Fibroblast of skin of abdomen (primary cell): ENCODE measurements at places on chromosomes 4 and X.

DNA sequence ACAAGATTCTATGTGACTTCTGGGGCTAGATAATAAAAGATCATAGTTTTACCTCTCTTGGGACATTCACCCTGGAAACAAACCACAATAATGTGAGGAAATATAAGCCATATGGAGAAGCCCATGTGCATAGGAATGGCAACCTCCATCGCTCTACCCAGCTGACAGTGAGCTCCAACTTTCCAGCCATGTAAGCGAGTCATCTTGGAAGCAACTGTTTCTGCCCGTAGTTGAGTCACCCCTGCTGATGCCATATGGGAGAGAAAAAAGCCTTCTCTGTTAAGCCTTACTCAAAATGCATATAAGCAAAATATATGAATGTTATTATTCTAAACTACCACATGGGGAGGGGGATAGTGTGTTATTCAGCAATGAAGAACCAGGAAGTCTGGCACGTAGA lies 31.4 kb upstream of the RELL1 start:
- peak; percentile 91 for DNase-seq

GRCh38 chr4:153471698-153472093 lies 5.5 kb downstream of the TMEM131L start:
- no peak for DNase-seq

DNA sequence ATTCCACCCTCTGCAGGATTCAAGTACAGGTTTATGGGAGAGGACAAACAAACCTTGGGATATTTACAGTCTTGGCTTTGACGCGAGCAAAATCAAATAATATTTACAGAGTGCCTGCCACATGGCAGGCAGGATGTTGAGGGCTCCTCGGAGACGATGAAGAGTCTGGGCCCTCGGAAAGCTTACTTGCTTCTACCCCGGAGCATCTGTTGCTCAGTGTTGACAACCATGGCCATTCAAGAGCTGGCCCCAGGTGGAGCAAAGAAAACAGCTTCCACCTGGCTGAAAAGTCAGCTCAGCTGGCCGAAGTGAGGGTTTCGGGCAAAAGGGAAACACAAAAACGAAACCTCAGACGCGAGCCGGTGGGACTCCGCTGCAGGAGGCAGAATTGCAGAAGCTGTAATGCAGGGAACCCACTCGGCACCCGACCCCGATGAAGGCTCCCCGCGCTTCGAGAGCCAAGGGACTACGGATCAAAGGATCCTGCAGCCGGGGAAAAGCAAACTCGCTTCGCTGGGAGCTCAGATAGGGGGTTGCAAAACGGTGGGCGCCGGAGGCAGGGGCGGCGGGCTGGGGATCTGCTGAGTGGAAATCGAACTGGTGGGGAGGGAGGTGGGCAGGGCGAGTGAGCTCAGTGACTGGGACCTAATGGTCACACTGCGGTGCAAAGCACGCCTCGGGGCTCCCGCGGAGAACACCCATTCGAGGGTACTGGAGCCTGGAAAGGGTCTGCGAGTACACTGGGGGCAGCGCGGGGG lies 805 bp downstream of the ATP8A1 start:
- DNase-seq = peak; percentile 3

DNA sequence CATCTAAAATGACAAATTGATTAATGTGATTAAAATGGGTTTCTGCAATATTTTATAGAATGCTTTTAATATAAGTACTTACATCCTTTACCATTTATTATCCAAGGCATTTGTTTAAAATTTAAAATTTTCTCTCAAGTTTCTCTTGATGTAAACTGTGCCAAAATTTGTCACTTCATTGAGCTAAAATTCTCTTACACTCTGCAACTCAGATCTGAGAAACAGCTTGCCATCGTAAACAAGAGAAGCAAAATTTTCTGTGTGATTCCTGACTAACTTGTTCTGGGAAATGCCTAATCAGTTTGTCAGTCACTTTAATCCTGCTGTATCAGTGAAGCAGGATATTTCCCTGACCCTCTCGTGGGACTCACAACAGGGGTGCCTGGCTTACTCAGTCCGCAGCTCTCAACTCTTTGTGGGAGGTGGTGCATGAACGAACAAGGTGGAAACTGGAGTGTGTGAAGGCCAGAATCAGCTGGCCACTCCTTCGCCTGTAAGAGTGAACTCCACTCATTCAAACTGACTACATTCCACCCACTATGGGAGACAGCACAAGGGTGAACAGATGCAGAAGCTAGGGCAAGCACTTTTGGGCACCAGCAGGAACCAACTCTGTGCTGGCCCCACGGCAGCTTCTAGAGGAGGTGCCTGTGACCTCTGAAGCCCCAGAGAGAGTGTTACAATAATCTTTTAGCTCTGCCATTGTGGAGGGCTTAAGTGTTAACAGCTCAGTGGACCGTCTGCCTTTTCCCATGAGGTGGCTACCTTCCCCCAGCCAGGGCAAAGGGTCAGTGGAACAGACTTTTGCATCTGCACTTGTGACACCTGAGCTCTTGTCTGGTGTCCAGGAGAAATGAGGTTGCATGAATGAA lies 349.4 kb downstream of the FAT4 start:
- DNase-seq = no peak

DNA sequence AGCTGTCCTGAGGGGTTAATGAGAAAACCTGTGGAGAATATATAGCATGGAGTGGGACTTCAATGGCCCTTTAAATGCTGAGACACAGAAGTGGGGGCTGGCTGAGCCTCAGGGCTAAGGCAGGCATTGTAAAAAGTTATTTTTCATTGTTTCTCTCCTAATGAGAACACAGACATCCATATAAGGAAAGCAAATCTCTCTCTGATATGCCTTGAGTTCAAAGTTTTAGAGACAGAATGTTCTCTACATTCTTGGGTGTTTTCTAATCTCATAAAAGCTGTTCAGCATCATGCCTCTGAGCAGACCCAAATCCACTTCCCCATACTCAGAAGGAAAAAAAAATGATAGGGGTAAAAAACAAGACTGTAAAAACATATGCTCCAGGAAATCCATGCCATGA lies 16.8 kb upstream of the RAB40A start:
- no peak for DNase-seq

DNA sequence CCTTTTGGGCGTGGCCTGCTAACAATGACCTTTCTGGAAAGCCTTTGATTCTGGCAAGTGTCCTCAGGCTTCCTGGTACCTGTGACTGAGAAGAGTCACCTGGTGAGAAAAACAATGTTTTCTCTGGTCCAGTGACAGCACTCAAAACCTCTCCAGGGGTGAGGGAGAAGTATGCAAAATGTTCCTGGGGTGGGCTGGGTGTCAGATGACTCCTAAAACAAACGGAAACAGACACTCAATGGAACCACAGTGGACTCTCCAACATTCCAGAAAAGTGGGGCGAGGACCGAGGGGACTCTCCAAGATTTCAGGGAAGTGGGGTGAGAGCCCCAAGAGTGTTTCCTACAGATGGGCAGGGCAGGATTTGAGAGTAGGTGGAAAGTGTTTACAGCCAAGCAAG lies 69.5 kb downstream of the ANAPC4 start:
- DNase-seq = no peak

DNA sequence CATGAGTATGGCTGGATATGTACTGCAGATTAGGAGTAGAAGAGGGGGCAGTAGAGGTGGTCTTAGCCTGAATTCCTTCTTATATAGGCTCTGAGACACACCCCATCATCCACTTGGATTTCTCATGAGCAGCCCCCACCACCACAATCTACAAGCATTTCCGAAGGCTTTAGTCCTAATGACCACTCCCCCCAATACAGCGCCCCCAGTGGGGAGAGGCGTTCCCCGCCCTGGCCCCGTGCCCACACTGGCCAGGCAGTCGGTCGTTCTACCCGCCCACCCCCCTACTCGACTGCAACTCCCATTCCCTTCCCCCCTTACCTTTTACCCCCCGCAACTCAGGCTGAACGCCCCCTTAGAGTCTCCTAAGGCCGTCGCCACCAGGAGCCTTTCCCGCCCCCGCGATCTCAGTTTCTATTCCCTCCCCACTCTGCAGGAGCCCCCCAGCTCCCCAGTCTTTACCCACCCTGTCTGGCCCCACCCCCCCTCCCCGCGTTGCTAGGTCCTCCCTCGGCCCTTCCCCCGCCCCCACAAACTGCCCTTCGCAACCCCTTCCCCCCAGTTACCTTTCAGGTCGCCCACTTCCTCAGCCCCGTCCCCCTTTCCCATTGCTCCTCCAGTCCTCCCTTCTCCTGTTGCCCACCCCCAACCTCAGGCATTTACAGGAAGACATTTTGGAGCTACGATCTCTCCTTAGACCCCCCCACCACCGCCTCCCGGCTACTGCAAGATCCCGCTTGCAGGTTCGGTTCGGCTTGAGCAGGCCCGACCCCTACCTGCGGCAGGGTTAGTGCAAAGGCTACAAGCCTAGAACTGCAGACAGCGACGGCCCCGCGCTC lies 468 bp downstream of the ZMYM3 start:
- DNase-seq = peak; percentile 52

GRCh38 chr4:14110407-14110806 lies 482.9 kb upstream of the BOD1L1 start:
- peak; percentile 33 for DNase-seq

- peak; percentile 4 for DNase-seq
These were observed 97.0 kb downstream of the AGTR2 start for GRCh38 chrX:116267511-116268040.

- no peak for DNase-seq
These were observed 4.0 kb upstream of the NEUROG2 start for GRCh38 chr4:112519689-112520597.

- peak; percentile 35 for DNase-seq
These were observed 545.3 kb upstream of the GRID2 start for GRCh38 chr4:91758487-91758886.

GRCh38 chrX:107713203-107713542 lies 62.4 kb downstream of the TSC22D3 start:
- DNase-seq = no peak

GRCh38 chr4:20512985-20513384 lies 187.3 kb upstream of the PACRGL start:
- no peak for DNase-seq

- no peak for DNase-seq
These were observed 498.2 kb downstream of the KCNIP4 start for GRCh38 chr4:21450331-21450730.

- DNase-seq = peak; percentile 17
These were observed 1.6 kb downstream of the RCHY1 start for GRCh38 chr4:75512386-75513211.

- DNase-seq = peak; percentile 17
These were observed 2.6 kb downstream of the SLC9B2 start for GRCh38 chr4:103073792-103074438.

DNA sequence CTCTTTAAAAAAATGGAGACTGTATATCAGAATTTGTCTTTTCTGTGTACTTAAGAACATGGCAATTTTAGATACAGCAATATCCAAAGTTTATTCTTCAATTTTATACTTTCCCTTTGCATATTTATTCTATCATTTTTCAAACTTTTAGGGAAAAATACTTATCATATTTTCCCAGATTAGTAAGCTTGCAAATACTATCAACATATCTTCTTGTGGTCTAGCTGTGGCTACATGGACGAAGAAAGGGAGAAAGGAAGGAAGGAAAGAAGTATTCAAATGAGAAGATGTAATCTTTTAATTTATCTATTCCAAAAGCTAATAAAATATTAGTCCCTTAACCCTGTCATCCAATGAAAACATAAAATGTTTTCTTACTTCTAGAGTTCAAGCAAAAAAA lies 797.8 kb upstream of the GALNTL6 start:
- DNase-seq = no peak

- peak; percentile 14 for DNase-seq
These were observed 29.3 kb upstream of the SRPX start for GRCh38 chrX:38249965-38250364.

DNA sequence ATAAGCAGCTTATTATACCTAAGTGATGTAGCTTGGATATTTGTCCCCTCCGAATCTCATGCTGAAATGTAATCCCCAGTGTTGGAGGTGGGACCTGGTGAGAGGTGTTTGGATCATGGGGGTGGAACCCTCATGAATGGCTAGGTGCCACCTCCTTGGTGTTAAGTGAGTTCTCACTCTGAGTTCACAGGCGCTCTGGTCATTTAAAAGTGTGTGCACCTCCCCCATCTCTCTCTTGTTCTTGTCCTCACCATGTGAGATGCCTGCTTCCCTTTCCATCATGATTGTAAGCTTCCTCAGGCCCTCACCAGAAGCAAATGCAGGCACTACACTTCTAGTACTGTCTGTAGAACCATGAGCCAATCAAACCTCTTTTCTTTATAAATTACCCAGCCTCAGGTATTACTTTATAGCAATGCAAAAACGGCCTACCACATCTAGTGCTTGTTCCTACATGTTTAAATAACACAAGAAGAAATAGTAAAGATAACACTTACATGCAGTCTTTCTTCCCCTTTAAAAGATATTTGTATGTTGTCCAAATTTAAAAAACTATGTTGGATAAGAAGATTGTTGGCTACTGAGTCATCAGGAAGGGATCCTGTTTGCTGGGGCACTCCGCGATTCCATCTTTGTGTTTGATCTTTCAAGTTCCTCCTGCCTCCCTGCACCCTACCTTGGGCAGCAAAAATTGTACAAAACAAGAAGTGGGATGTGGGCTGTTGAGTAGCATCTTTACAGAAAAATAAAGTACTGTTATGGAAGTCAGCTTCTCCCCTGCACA lies 29.7 kb downstream of the PPP1R2C start:
- DNase-seq = peak; percentile 56

GRCh38 chr4:1711055-1711570 lies 1.0 kb downstream of the SLBP start:
- no peak for DNase-seq

GRCh38 chrX:30649859-30650258 lies 3.4 kb upstream of the GK start:
- DNase-seq = no peak

GRCh38 chr4:140947506-140947905 lies 185.8 kb downstream of the RNF150 start:
- no peak for DNase-seq

GRCh38 chr4:129863206-129863605 lies 767.3 kb downstream of the C4orf33 start:
- DNase-seq = no peak

DNA sequence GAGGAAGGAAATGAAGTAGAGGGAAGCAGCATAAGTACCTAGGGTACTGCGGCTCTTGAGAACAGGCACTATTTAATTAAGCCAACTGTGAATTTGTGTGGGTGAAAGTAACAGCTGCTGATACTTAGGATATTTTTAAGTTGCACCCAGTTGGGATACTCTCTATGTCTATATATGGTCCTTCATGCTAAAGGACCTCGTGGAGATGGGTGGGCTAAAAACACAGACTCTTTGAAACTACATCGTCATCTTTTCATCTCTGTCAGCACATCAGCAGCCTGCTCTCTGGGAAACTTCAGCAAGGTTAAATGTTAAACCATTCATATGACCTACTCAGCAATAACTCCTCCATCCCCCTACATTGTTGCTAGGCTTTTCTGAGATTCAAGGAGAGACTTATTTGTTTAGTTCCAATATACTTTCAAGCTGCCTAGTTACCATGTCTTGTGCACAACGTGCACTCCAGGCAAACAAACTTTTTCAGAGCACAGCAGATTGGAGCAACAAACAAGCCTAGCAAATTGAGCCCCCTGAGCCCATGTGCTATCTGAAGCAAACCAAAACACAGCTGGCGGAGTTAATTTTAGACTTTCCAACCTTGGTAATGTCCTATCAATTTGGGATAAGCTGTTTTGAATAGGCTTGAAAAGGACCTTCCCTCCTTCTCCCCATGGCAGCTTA lies 6.2 kb upstream of the MOB1B start:
- no peak for DNase-seq

GRCh38 chrX:12360986-12361598 lies 222.8 kb downstream of the FRMPD4 start:
- DNase-seq = peak; percentile 5

- DNase-seq = no peak
These were observed 131.9 kb upstream of the GPRIN3 start for GRCh38 chr4:89439533-89439932.
